Activated naive CD4-positive, alpha-beta T cell treated with anti-CD3 and anti-CD28 coated beads, Interleukin-2, amount 10 ng/mL, durations not matched to agents 7 days and 5 days (primary cell): ENCODE measurements at places on chromosomes 7 and 10.

DNA sequence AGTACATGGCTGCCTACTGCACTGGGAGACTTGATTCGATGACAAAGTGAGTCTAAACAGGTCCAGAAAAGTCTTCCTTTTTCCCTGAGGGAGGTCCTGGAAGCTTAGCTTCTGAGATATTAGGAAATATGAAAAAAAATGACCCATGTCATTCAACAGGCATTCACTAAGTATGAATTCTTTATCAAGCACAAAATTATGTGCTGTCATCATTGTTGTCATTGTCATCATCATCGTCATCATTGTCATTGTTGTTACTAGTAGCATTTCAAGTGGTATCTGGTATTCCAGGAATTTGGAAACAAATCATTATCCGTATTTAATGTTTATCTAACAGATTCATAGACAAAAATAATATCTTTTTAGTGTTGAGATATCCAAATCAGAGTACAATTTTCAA lies 49.7 kb upstream of the HECTD2 start:
- DNase-seq, result no peak
- no peaks in the 10 kb centered on the region for H3K36me3 ChIP-seq
- H3K4me1 ChIP-seq, result no peaks in the 10 kb centered on the region

- no peak for DNase-seq
- H3K4me1 ChIP-seq, result no peaks in the 10 kb centered on the region
- no peaks in the 10 kb centered on the region for H3K36me3 ChIP-seq
- no peak overlapping the region for H3K4me3 ChIP-seq
- H3K27ac ChIP-seq, result no peak overlapping the region
These were observed 41.7 kb downstream of the GTF2IRD1 start for GRCh38 chr7:74495112-74496086.

GRCh38 chr7:127828843-127829500 lies 177.0 kb downstream of the SND1 start:
- H3K27ac ChIP-seq, result no peak overlapping the region
- peaks cover 3% of the 10 kb centered on the region for H3K36me3 ChIP-seq
- no peak overlapping the region for H3K4me3 ChIP-seq
- no peak for DNase-seq

GRCh38 chr7:55100544-55101327 lies 81.9 kb downstream of the EGFR start:
- H3K4me3 ChIP-seq, result no peak overlapping the region
- DNase-seq, result no peak
- H3K36me3 ChIP-seq, result no peaks in the 10 kb centered on the region
- H3K27me3 ChIP-seq, result peaks cover 15% of the 10 kb centered on the region

- H3K36me3 ChIP-seq, result no peaks in the 10 kb centered on the region
- H3K27me3 ChIP-seq, result no peaks in the 10 kb centered on the region
- peaks cover 4% of the 10 kb centered on the region for H3K4me1 ChIP-seq
- DNase-seq, result no peak
These were observed 10.6 kb downstream of the ARHGAP21 start for GRCh38 chr10:24713086-24713485.

DNA sequence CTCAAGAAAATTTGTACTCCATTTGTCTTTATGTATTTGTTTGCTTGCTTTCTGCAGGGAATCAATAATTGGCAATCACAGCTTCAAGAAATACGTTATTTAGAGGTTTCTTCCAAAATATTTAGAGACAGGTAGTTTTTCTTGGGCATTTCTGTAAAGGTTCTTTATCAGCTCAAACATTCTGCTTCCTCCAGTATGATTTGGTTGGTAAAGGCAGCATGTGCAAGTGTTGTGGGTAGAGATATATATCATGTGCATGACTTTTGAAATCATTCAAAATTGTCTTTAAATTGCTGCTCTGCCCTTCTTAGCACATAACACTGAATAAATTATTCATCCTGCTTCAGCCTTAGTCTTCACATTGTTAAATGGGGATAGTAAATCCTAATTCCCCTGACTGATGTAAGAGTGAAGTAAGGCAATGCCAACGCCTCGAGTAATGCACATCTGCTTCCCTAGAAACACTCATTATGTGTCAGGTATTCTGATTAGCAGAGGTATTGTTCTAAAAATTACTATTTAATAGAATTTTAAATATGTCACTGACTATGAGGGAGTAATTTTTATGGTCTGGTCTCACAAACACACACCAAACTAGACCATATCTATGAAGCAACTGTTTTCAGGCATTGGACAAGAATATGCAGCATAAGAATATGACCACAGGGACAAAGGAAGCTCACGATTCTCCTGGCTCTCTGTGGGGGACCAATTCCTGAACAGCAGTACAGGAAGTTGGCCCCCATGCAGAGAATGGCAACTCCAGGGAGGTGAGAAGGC lies 77.3 kb upstream of the AKR1E2 start:
- no peak overlapping the region for H3K4me3 ChIP-seq
- H3K27me3 ChIP-seq, result peaks cover 33% of the 10 kb centered on the region
- DNase-seq, result no peak

- H3K4me3 ChIP-seq, result peak overlapping the region; percentile 94
- peak overlapping the region; percentile 97 for H3K27ac ChIP-seq
- no peak for DNase-seq
- H3K36me3 ChIP-seq, result peaks cover 3% of the 10 kb centered on the region
- H3K27me3 ChIP-seq, result peaks cover 80% of the 10 kb centered on the region
- H3K4me1 ChIP-seq, result peaks cover 26% of the 10 kb centered on the region
These were observed 351 bp downstream of the CAMK1D start for GRCh38 chr10:12349629-12350166.

DNA sequence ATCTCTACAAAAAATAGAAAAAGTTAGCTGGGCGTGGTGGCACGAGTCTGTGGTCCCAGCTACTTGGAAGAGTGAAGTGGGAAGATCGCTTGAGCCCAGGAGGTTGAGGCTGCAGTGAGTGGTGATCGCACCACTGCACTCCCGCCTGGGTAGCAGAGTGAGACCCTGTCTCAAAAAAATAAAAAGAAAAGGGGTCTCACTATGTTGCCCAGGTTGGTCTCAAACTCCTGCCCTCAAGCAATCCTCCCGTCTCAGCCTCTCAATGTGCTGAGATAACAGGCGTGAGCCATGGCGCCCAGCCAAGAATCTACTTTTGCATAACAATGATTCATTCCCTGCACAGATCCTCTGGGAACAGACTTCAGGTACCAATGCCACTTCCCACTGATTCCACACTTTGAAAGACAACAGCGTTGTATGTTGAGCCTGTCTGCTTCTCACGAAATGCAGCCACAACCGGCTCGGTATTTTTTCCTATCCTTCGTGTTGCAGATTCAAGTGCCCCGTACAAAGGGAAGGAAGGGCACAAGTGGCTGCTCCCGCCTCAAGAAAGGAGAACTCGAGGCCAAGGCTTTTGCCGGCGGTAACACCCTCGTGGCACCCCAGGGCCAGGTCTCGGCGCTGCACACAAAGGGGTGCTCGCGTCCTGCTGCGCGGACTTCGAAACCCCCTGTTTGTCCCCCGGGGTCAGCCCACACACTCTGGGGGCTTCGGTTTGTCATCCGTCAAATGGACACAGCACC lies 745 bp downstream of the DAGLB start:
- peak overlapping the region; percentile 98 for H3K27ac ChIP-seq
- H3K36me3 ChIP-seq, result peaks cover 30% of the 10 kb centered on the region
- H3K4me1 ChIP-seq, result peaks cover 50% of the 10 kb centered on the region
- peak overlapping the region; percentile 96 for H3K4me3 ChIP-seq
- peaks cover 6% of the 10 kb centered on the region for H3K27me3 ChIP-seq
- peak; percentile 46 for DNase-seq
